ENCODE measurements at places on chromosomes 3 and 15. TPM values are rescaled to one million over a fixed set of nuclear protein-coding genes. Genes with fewer than 3 reads are reported as not detected.

FOXP1 gene
- 60.3 TPM for total RNA-seq

DUSP7 gene
- total RNA-seq: 4.1 TPM

ASB14 gene
- not detected for total RNA-seq

HTR3E gene
- not detected for total RNA-seq

TRH gene
- total RNA-seq: not detected

SLC6A1 gene
- total RNA-seq: not detected

All from smooth muscle cell of bladder (primary cell).